ENCODE measurements at places on chromosomes 1 and 21. TPM values are rescaled to one million over a fixed set of nuclear protein-coding genes. Genes with fewer than 3 reads are reported as not detected.

DNA sequence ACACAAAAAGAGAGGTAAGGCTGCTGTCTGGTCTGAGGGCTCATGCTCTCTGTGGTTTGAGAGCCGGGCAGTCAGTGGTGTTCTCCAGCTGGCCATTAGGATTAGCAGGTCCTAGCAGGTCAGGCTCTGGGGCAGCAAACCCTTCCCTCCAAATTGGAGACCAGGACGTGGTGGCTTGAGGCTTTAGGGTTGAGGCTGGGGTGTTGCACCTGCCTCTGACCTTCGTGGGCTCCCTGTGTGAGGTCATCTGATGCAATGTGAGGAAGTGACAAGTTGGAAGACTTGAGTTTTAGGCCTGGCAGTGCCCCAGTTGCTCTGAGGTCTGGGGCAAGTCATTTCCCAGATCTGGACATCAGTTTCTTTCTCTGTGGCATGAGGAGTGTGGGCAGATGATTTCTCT lies 24.4 kb downstream of the SZRD1 start:
- no peak for DNase-seq

- no peak for DNase-seq
These were observed 12.0 kb upstream of the PHLDA3 start for GRCh38 chr1:201481004-201481380.

DNA sequence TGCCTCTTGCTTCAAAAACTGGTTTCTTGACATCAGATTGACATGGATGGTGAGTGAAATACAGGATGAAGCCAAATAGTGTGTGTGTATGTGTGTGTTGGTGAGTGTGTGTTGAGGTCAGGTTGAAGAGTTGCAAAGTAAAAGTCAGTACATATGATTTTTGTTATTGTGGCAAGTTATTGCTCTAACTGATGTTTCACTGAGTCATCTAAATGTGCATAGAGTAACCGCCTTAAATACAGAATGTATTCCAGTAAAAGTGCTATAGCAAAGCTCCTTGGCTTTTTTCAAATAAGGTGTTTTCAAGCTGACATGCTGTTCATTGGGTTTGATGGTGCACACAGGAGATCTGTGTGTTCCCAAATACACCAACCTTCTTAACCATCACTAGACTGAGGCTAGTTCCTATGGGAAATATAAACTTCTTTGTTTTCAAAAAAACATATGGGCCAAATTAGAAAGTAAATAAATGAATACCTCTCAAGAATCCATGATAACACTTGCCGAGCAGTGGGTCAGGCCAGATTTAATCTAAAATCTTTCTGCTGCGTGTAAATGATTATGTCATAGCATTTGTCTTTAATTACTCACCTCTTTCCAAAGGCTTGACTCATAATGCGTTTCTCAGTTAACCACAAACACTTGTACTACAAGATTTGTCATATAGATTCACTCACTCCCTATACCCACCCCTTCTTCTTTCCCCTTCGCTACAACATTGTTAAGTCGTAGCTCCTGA lies 151.1 kb downstream of the LYPLAL1 start:
- DNase-seq, result peak; percentile 100

- DNase-seq, result no peak
These were observed 27.8 kb downstream of the NTPCR start for GRCh38 chr1:232978091-232978634.

DNA sequence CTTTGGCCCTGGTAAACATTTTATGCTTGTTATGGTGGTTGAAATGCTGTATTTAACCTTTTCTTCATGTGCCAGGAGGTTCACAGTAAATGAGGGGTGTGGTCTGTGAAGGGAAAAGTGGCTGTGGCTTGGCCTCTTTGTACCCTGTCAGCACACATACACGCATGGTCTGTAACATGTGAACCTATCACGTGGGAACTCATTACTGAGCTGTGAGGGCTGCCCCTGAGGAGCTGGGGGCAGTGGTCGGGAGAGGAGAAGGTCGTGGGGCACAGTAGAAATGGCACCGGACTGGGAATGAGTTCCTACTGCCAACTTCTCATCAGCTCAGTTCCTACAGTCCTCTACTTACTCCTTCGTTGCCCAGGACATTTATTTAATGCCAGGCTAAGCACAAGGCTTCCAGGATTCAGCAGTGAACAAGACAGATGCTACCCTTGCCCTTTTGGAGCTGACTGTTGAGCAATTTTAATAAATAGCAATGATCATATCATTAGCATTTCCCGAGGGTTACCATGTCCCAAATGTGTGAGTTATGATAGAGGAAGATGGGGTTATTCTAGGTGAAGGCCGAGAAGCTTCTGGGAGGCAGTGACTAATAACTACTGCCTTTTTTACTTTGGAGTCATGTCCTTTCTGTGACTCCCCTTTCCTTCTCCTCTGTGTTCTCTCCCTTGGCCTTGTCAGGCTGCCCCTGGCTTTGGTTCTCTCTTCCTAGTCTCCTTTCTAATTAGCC lies 38.8 kb downstream of the DDR2 start:
- DNase-seq, result peak; percentile 18

DNA sequence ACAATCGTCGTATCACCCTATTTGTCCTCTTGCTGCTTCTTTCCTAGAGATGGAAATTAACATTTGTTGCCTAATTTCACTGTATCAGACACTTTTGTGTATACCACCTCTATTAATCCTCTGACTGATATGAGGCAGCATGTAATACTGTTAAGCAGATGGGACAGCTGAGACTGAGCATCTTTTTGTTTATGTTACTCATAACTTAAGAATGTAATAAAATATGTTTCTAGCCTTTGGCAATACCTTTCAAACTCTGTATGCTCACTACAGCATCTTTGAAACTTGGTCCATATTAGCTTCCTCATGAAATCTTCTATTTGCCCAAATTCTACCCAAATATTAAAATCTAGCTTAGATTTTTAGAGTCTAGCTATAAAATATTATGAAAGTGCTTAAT lies 2.3 kb downstream of the OR14K1 start:
- peak; percentile 83 for DNase-seq

DNA sequence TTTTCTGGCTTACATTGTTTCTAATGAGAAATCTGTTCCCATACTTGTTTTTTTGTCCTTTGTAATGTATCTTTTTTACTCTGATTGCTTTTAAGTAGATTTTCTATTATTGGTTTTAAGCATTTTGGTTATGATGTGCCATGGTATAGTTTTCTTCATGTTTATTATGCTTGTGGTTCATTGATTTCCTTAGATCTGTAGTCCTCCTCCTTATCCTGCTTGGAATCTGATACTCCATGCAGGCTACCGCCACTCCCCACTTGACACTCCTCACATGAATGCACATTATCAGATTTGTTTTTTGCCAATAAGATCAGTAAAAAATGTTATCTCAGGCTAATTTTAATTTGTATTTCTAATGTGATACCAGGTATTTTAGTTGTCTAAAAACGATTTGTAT lies 20.8 kb downstream of the UROD start:
- DNase-seq, result no peak

- DNase-seq, result peak; percentile 39
These were observed 25.3 kb upstream of the SYT6 start for GRCh38 chr1:114178936-114179335.

DNA sequence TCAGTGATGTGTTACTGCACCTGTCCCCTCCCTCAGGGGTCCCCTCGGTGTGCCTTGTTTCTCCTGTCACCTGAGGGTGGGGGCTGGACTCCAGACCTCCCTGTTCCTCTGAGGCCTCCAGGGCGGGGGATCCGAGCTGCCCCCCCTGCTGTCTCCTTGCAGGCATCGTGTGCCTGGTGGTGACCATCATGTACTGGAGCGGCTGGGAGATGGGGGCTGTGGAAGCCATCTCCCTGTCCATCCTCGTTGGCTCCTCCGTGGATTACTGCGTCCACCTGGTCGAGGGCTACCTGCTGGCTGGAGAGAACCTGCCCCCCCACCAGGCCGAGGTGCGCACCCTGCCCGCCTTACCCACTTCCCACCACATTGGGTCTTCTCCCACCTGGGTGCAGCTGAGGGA lies 56.4 kb downstream of the DISP3 start:
- DNase-seq, result no peak

- peak; percentile 46 for DNase-seq
These were observed at the start of gene CR1L for GRCh38 chr1:207644852-207645634. Gene CR1L, plus strand, starts transcription at chr1:207645133. Its CDS starts 101 bp downstream, at chr1:207645234.

- no peak for DNase-seq
These were observed 12.6 kb upstream of the EDN2 start for GRCh38 chr1:41497056-41497440.

DNA sequence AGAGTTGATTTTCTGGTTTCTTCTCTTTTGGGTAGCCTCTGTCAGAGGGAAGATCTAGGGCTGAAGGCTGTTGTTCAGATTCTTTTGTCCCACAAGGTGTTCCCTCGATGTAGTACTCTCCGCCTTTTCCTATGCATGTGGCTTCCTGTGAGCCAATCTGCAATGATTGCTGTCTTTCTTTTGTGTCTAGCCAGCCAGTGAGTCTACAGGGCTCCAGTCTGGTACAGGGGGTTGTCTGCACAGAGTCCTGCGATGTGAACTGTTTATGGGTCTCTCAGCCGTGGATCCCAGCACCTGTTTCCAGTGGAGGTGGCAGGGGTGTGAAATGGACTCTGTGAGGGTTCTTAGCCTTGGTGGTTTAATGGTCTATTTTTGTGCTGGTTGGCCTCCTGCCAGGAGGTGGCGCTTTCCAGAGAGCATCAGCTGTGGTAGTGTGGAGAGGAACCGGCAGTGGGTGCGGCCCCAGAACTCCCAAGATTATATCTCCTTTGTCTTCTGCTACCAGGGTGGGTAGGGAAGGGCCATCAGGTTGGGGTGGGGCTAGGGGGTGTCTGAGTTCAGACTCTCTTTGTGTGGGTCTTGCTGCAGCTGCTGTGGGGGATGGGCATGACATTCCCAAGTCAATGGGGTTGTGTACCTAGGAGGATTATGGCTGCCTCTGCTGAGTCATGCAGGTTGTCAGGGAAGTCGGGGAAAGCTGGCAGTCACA lies 81.3 kb upstream of the C21orf91 start:
- DNase-seq, result no peak

- DNase-seq, result no peak
These were observed 1.5 kb downstream of the AK4 start for GRCh38 chr1:65149351-65150107.

DNA sequence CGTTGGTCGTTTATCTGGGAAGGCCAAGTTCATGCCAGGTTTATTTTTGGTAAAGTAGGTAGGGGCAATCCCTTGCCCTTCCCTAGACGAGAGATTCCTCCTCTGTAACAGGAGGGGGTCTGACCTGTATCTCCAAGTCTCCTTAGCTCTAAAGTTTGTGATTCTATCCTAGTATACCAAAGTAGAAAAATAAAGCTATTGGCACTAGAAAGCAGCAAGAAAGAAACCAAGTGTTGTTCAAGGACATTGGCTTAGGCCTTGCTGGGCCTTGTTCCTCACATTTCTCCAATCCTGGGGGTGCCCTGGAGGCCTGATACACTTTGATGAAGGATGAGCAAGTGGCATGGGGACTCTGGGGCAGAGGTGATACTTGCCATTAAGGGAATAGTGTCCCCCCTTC lies 814 bp downstream of the MTARC2 start:
- DNase-seq, result peak; percentile 21

DNA sequence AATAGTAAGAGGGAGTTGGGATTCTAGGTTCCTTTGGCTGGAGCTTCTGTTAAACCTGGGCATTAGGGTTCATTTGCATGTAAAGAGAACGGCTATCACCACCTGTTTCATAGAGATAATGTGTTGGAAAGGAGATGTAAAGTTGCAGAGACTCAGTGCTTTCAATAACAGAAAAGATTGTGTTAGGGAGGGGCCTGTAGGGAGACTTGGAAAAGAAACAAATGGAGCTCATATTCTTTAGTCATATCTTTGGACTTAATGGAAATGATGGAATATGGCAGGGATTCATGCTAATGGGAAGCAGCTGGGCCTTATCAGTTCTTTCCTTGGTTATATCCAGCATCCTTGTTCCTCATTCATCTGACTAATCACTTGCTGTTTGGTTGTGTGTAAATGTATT lies 144.9 kb downstream of the CD247 start:
- no peak for DNase-seq

GRCh38 chr1:242788771-242789170 lies 264.3 kb upstream of the PLD5 start:
- no peak for DNase-seq

DNA sequence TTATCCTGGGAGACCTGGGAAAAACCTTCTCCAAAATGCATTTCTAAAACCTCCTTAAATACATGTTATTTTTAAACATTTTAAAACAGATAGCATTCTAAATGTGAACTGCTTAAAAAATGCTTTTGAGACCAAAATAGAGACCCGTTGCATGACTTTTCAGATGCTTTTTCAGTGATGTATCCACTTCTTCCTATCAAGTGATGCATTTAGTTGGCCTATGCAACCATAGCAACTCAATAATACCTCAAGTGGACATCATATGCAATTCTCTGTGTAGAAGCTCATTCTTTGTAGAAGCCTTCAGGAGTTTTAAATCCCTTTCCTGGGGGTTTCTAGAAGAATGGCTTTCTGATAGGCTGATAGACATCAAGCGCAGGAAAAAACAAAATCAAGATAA lies 94.5 kb upstream of the RAVER2 start:
- no peak for DNase-seq

GRCh38 chr1:3379934-3380333 lies 74.5 kb upstream of the ARHGEF16 start:
- DNase-seq, result no peak

DNA sequence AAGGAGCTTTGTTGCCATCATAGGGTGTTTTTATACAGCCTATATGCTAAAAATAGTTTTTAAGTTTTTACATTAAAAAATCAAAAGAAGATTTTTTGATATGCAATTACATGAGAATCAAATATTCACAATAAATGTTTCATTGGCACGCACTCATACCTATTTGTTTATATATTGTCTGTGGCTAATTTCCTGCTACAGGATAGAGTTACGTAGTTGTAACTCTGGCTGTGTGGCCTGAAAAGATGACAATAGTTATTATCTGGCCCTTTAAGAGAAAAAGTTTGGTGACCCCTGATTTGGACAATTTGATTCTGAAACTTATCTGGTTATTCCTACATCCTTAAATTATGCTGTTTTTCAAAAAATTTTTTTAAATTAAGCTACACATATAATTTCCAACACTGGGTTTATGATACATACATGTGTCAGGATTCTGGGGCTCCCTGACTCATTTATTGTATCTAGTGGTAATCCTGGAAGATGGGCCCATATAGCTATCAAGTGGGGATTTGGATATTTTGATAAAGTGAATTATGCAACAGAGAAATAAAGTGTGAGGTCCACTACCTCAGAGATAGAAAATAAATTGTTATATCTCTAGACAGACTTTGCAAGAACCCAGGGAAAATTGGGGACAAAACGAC lies 370.2 kb upstream of the LYPLAL1 start:
- DNase-seq, result peak; percentile 53

SLAMF8 gene
- total RNA-seq, result not detected

HES3 gene
- not detected for total RNA-seq

FAAH gene
- 5.0 TPM for total RNA-seq

ARMH1 gene
- total RNA-seq, result not detected

RNF115 gene
- 15.2 TPM for total RNA-seq

S100A11 gene
- 541 TPM for total RNA-seq

BSND gene
- not detected for total RNA-seq

CD84 gene
- total RNA-seq, result not detected

OMA1 gene
- 16.1 TPM for total RNA-seq

HRNR gene
- total RNA-seq, result not detected

GPR37L1 gene
- total RNA-seq, result 0.04 TPM

KCNJ9 gene
- not detected for total RNA-seq

Measured in PC-3 (cell line).